ENCODE measurements at places on chromosomes 7 and 10.

- DNase-seq = peak; percentile 27
Observed at GRCh38 chr10:80046629-80047441, 31.6 kb upstream of the TMEM254 start.

- no peak for DNase-seq
Observed at GRCh38 chr10:70052462-70053217, at the start of gene MACROH2A2. Gene MACROH2A2 (plus strand): TSS chr10:70052846. CDS start chr10:70075659, 22,813 bp downstream.

DNA sequence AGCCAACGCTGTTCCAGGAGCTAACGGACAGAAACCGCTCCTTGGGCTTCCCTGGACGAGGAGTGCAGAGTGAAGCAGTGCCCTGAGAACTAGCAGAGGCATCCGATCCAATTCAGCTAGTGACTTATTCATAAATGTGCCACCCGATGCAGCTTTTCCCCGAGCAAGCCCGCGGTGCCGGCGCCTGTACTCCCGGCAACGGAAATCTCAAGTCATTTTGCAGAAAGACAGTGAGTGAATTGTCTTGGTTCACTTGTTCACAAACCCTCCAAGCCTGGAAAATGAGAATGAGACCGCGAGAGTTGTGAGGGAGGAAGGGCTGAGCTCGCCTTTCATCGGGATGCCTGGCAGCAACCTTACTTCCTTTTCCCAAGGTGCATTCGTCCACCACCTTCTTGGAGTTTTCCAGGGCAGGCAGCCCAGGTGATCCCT lies 87.5 kb downstream of the COBL start:
- DNase-seq = no peak

DNA sequence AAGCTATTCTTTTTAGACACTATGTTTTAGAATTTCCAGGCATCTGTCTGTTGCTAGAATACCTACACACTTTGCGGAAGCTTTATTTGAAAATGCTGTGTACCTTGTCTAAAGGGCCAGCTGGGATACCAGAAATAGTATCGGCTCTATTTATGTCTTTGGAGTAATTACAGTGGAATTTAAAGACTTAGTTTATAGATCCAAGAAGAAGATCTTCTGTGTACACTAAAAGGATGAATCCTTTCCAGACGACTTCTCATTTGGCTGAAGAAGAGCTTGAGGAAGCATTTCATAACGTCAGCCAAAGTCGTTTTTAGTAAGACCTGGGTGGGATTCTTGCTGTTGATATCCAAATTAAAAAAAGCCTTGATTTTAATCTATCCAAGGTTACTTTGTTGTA lies 365.9 kb downstream of the INHBA start:
- no peak for DNase-seq

DNA sequence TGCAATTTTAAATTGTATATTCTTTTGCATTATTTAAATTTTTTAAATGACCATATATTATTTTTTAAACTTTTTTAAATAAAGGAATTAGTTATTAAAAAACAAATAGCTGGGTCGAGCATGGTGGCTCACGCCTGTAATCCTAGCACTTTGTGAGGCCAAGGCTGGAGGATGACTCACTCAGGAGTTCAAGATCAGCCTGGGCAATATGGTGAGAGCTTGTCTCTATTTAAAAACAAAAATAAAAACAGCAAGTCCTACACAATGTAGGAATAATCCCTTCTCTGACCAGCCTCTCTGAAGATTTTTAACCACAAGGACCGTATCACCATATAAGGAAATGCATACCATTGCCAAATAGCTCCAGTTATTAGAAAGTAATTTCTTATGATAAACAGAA lies 19.6 kb downstream of the NOC3L start:
- no peak for DNase-seq
